Regular cardiac myocyte (primary cell): ENCODE measurements at places on chromosomes 12 and 14. TPM values are rescaled to one million over a fixed set of nuclear protein-coding genes. Genes with fewer than 3 reads are reported as not detected.

KCNH3 gene
- under 0.01 and 0.28 TPM in 2 replicates for total RNA-seq

ACRBP gene
- under 0.01 TPM in 1 of 2 replicates, not detected in the other for total RNA-seq

SLC6A12 gene
- total RNA-seq, result 0.19 TPM in 1 of 2 replicates, not detected in the other

PRH2 gene
- 0.19 TPM in 1 of 2 replicates, not detected in the other for total RNA-seq

LHX5 gene
- total RNA-seq, result not detected in 2 replicates

LGR5 gene
- total RNA-seq, result 0.58 and 1.7 TPM in 2 replicates

TAS2R43 gene
- 0.19 and 1.4 TPM in 2 replicates for total RNA-seq

ASCL1 gene
- total RNA-seq, result not detected in 2 replicates

SYT1 gene
- total RNA-seq, result 2.5 and 5.8 TPM in 2 replicates
